ENCODE measurements at places on chromosomes 11 and 22.

GRCh38 chr22:46574993-46575910 is 37.8 kb upstream of the CELSR1 start:
- DNase-seq = no peak

DNA sequence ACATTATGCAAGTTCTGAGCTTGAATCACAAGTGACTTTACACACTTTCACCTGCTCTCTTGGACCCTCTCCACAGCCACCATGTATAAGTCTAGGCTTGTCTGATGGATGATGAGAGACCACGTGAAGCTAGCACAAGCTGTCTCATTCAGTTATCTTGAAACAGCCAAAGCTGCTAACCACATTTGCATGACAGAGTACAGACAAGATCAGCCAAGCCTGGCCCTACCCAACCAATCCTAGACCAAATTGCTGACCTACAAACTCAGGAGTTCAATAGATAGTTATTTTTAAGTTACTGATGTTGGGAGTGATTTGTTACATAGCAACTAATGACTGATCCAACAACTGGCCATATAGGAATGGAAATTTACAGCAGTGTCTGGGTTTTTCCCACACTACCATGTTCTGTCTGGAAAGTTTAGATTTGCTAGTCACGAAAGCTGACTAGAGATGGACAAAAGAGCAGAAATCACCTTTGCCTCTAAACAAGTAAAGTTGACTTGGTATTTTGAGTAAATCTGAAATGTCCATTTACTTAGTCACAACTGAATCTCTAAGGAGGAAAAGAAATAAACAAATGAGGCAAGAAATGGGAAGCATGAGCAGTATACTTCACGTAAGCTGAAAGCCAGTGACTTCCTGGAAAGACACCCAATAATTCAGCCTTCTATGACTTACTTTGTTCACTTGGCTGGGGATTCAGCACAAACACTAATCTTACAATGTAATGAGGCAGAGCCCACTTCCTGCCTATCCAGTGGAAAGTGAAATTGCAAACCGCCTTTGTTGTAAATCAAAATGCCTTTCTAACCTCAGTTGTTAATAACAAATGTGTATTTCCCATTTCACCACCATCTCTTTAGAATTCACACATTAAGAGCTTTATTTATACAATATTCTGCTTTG is 101.7 kb downstream of the FAM181B start:
- no peak for DNase-seq

GRCh38 chr22:25110596-25110845 is 89.1 kb upstream of the CRYBB3 start:
- no peak for DNase-seq

GRCh38 chr11:83023410-83023809 is 48.3 kb downstream of the RAB30 start:
- no peak for DNase-seq

Data from lung (tissue), 17 donors.